ENCODE measurements at places on chromosomes 5 and 9. TPM values are rescaled to one million over a fixed set of nuclear protein-coding genes. Genes with fewer than 3 reads are reported as not detected.

The NREP gene
- total RNA-seq, result 18.1 TPM

The ALG2 gene
- total RNA-seq, result 21.9 TPM

The PAEP gene
- total RNA-seq, result not detected

The SNCAIP gene
- 1.7 TPM for total RNA-seq

The PCDHGC5 gene
- total RNA-seq, result 5.1 TPM

The MZB1 gene
- total RNA-seq, result not detected

The SMIM33 gene
- not detected for total RNA-seq

The ARSB gene
- 109 TPM for total RNA-seq

The IFNA21 gene
- total RNA-seq, result not detected

The C9orf50 gene
- total RNA-seq, result not detected

The EIF4E1B gene
- not detected for total RNA-seq

The TMC1 gene
- not detected for total RNA-seq

The HACD4 gene
- total RNA-seq, result 9.8 TPM

The TAS2R1 gene
- total RNA-seq, result not detected

The PCDHB9 gene
- total RNA-seq, result 10.9 TPM

The CCNI2 gene
- not detected for total RNA-seq

The CMBL gene
- 2.2 TPM for total RNA-seq

The ANKRD31 gene
- total RNA-seq, result 0.27 TPM

The PCDHGB1 gene
- 4.3 TPM for total RNA-seq

The RNF224 gene
- not detected for total RNA-seq

The FOXD4L4 gene
- total RNA-seq, result 0.23 TPM

The RELL2 gene
- 2.3 TPM for total RNA-seq

The PCDHB4 gene
- total RNA-seq, result 2.8 TPM

The WHRN gene
- 12.0 TPM for total RNA-seq

The OSMR gene
- 43.2 TPM for total RNA-seq

The LOX gene
- total RNA-seq, result 15.3 TPM

The ADAMTS12 gene
- 4.7 TPM for total RNA-seq

The PCDHB8 gene
- 0.27 TPM for total RNA-seq

The WDR36 gene
- total RNA-seq, result 18.7 TPM

The TCERG1 gene
- total RNA-seq, result 29.2 TPM

The ECPAS gene
- total RNA-seq, result 75.5 TPM

The DNAH5 gene
- total RNA-seq, result 1.4 TPM

The TIMD4 gene
- total RNA-seq, result 0.67 TPM

The ADAMTSL1 gene
- 121 TPM for total RNA-seq

The SNAPC4 gene
- total RNA-seq, result 3.5 TPM

The LPCAT1 gene
- total RNA-seq, result 25.8 TPM

The PFN3 gene
- not detected for total RNA-seq

The CCL28 gene
- total RNA-seq, result 3.0 TPM

The MSMP gene
- total RNA-seq, result 2.0 TPM

The DBH gene
- total RNA-seq, result not detected

The SMAD5 gene
- 58.4 TPM for total RNA-seq

The FOXE1 gene
- 0.08 TPM for total RNA-seq

The GGTA1 gene
- total RNA-seq, result 5.1 TPM

The MAN2A1 gene
- 55.6 TPM for total RNA-seq

The DNAJC21 gene
- 46.8 TPM for total RNA-seq

The VCAN gene
- 26.8 TPM for total RNA-seq

The KIF24 gene
- 0.54 TPM for total RNA-seq

The POU5F2 gene
- 1.0 TPM for total RNA-seq

The OR1J2 gene
- total RNA-seq, result not detected

The ACO1 gene
- total RNA-seq, result 88.4 TPM

The PCA3 gene
- total RNA-seq, result not detected

The C7 gene
- 681 TPM for total RNA-seq

The GOLGA1 gene
- 30.8 TPM for total RNA-seq

The TPM2 gene
- 11,994 TPM for total RNA-seq

The IL31RA gene
- 0.57 TPM for total RNA-seq

The RLN1 gene
- total RNA-seq, result not detected

The LHFPL2 gene
- 38.3 TPM for total RNA-seq

The HRCT1 gene
- 23.8 TPM for total RNA-seq

The NOXA1 gene
- 4.2 TPM for total RNA-seq
